ENCODE measurements at places on chromosomes 6 and 20.

DNA sequence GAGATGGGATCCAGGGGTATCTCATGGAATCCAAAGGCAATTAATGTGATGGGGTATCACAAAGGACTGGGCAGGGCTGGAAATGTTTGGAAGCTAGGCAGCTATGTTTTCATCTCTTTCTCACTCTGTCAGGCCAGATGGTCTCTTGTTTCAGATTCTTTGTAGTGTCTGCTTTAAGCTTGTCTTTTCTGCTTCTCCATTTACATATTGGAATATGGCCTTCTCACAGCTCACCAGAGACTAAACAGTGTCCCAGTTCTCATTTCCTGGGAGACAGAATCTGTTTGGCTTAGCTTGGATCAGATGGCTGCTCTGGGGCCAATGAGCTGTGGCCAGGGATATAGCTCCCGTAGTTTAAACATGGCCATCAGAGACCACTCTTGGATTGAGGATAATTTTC is 78.9 kb downstream of the SLC35F1 start:
- no peak for DNase-seq

- DNase-seq: no peak
Measured at GRCh38 chr20:17594443-17594842, 24.6 kb downstream of the DSTN start.

- no peak for DNase-seq
Measured at GRCh38 chr6:166542580-166542912, 43.9 kb downstream of the RAMACL start.

DNA sequence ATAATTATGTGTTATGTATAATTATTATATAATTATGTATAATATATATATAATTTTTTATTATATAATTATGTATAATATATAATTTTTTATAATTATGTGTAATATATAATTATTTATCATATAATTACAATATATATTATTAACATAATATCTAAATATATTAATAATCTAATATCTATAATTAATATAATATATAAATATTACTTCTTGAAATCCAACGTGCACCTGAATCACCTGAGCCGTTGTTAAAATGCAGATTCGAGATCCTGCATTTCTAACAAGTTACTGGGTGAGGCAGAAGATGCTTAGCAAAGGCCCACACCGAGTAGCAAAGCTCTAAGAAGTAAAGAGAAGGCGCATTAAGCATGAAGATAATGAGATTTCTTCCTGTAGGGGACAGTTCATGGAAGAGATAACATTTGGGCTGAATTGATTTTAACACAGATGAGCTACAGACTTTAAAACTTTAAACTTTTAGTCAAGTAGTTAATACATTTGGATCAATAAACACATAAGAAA is 406.4 kb upstream of the PLCB4 start:
- no peak for DNase-seq

DNA sequence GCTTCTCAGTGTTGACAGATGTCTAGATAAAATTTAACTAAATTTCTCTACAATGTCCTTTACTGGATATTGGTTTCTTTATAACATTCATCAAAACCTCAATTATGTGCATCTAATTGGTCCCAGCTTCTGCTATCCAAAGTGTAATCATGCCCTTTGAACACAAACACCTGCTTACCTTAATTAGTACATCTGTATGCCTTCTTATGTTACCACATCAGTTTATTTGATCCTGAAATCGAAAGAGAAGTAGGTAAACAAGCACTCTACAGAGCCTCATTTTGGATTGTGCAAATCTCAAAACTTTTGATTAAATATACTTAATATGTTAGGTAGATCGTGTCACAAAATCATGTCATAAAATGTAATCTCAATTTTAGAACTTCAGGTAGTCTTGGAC is 36.5 kb downstream of the TAB2 start:
- no peak for DNase-seq

Measured in activated CD4-positive, alpha-beta T cell treated with anti-CD3 and anti-CD28 coated beads for 24 hours (primary cell).